ENCODE measurements at places on chromosomes 1 and 21.
A peak's percentile ranks its signal among the peaks of the same experiment; 100 is the strongest.

GRCh38 chr1:175804561-175804960 is 61.2 kb upstream of the TNR start:
- DNase-seq: no peak

GRCh38 chr1:234164098-234164709 is 209.1 kb upstream of the COA6 start:
- DNase-seq: no peak

DNA sequence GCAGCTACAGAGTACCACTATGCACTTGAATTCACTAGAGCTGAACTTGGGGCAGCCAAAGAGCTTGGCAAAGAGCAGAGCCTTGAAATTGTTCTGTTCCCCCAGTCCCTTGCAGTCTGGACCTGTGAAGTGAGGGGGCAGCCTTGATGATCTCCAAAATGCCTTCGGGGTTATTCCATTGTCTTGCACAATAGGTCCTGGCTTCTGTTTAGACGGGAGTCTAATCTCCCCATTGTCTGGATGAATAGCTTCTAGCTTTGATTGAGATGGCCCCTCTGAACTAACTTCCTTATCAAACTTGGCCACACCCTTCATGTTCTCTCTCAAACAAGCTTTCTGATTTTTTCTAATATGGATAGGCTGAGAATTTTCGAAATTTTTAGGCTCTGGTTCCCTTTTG is 72.6 kb downstream of the PGM1 start:
- DNase-seq: no peak

GRCh38 chr1:48789903-48790302 is 13.2 kb upstream of the BEND5 start:
- no peak for DNase-seq

- DNase-seq: no peak
Measured at GRCh38 chr1:202283991-202284390, 57.7 kb downstream of the UBE2T start.

DNA sequence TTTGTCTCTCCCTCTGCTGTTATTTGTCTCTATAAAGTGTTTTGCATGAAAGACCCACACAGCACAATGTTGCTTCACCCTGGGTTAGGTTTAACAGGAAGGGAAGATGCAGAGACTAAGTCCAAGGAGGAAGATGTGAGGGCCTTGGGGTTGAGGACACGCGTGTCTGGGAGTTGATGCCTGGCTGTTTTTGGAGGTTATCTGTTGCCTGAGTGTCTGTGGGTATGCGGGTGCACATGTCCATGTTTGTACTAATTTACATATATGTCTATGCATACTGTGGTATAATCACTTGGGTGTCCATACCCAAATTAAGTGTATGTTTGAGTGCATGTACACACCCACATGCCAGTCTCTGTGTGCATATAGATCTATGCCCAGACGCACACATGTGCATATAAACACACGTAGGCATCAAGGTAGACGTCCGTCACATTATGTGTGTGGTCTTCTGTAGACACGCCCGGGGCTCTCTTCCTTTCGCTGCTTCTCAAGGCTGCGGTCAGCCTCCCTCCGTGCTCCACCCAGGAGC is 962 bp upstream of the MAN1C1 start:
- peak; percentile 17 for DNase-seq

DNA sequence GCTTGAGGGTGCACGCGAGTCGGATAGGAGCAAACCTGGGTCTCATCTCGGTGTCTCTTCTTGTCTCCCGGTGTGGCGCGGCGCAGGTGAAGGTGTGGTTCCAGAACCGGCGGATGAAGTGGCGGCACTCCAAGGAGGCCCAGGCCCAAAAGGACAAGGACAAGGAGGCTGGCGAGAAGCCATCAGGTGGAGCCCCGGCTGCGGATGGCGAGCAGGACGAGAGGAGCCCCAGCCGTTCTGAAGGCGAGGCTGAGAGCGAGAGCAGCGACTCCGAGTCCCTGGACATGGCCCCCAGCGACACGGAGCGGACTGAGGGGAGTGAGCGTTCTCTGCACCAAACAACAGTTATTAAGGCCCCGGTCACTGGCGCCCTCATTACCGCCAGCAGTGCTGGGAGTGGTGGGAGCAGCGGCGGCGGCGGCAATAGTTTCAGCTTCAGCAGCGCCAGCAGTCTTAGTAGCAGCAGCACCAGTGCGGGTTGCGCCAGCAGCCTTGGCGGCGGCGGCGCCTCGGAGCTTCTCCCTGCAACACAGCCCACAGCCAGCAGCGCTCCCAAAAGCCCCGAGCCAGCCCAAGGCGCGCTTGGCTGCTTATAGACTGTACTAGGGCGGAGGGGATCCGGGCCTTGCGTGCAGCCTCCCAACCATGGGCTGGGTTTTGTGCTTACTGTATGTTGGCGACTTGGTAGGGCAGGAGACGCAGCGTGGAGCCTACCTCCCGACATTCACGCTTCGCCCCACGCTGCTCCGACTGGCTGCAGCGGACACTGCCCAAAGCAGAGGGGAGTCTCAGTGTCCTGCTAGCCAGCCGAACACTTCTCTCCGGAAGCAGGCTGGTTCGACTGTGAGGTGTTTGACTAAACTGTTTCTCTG is 5.1 kb downstream of the HLX start:
- DNase-seq: no peak

DNA sequence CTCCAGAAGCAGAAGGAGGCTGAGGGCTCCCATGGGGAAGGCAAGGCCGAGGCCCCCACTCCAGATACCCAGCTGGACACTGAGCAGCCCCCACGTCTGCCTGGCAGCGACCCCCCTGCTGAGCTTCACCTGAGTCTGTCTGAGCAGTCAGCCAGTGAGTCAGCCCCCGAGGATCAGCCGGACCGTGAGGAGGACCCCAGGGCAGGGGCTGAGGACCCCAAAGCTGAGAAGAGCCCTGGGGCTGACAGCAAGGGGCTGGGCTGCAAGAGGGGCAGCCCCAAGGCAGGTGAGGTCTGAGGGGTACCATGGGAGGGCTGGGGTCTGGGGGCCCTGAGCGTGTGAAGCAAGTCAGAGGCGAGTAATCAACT is 21.3 kb downstream of the DMBX1 start:
- DNase-seq: no peak

GRCh38 chr1:108009603-108010195 is 44.7 kb upstream of the VAV3 start:
- no peak for DNase-seq

GRCh38 chr1:116540088-116540487 is 30.7 kb downstream of the CD58 start:
- DNase-seq: no peak

GRCh38 chr21:27365394-27365793 is 398.5 kb upstream of the ADAMTS5 start:
- no peak for DNase-seq

- peak; percentile 73 for DNase-seq
Measured at GRCh38 chr1:179807691-179808485, 64.8 kb downstream of the FAM163A start.

DNA sequence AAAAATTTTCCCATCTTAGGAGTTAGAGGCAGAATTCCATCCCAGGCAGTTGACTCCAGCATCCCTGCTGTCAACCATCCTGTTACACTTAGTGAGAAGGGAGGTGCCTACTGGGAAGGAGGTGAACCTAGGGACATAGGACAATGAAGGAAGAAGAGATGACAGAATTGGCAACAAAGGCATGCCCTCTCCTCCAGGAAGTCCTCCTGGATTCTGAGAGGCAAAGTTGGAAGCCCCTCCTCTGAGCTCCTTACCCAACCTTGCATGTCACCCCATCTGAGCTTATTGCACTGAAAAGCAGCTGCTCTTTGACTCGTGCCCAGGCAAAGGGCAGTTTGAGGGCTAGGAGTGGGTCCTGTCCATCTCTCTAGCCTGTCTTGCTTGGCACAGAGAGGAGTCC is 66.9 kb downstream of the PAX7 start:
- DNase-seq: no peak

DNA sequence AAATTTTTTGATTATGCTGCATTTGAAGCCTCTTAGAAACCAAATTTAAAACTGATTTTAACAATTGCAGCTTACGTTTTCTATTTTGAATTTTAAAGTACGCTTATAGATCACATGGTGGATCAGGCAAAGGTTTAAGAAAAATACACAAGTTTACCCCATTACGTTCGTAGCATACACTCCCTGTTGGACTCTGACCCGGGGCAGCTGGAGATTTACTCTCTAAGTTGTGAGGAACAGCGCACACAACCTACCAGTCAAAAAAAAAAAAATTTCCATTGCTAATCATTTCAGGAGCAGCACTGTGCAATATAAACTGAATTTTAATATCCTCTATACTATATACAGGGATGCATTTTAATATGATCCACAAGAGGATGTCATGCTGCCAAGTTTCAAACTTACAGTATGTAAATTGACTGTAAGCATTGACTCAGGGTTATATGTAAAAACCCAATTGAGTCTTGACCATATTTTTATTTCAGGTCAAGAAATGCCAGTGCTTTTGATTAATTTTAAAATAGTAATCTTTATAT is 20.4 kb downstream of the CSDE1 start:
- DNase-seq: peak; percentile 84

Data from small intestine (tissue), 16 donors.